ENCODE measurements at places on chromosomes 12 and 14.

DNA sequence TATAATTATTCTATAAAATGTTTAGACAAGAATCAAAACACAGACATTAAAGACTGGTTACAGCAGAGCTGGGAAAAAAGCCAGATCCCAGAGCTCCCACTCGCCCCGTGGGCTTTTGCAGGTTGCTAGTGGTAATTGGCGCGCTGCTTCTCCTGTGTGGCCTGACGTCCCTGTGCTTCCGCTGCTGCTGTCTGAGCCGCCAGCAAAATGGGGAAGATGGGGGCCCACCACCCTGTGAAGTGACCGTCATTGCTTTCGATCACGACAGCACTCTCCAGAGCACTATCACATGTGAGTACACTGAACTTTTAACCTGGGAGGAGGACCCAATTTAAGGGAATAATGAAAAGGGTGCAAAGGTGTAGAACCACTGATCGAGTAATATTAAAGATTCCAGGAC, 7.5 kb downstream of the TMEM52B start:
- DNase-seq = peak; percentile 54

DNA sequence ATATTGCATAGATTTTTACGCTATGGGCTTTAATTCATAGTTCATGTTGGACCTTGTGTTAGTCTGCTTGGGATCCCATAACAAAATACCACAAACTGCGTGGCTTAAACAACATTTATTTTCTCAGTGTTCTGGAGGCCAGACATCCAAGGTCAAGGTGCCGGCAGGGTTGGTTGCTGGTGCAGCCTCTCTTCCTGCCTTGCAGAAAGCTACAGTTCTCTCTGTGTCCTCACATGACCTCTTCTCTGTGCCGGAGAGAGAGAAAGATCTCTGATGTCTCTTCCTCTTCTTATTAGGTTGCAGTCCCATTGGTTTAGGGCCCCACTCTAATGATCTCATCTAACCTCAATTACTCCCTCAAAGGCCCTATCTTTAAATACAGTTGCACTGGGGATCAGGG, 170.5 kb downstream of the IPO8 start:
- no peak for DNase-seq

DNA sequence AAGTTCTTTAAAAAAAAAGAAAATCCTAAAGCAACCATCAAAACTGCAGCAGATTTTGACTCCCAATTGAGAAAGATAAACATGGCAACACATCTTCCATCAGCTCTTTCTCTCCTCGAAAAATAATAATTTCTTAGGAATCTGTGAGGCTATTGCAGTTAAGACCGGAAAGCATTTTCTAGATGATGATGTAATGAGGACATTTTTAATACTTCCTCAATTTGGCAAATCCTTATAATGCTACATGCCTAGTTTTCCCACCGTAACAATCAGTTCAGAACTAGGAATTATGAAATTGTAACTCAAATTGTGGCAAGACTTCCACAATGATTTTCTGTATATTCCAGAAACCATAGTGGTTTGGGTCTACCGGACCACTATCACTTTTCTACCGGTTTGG, 180.9 kb upstream of the PDE3A start:
- DNase-seq = no peak

GRCh38 chr12:110004598-110004997, 5.4 kb downstream of the ANKRD13A start:
- DNase-seq = no peak

DNA sequence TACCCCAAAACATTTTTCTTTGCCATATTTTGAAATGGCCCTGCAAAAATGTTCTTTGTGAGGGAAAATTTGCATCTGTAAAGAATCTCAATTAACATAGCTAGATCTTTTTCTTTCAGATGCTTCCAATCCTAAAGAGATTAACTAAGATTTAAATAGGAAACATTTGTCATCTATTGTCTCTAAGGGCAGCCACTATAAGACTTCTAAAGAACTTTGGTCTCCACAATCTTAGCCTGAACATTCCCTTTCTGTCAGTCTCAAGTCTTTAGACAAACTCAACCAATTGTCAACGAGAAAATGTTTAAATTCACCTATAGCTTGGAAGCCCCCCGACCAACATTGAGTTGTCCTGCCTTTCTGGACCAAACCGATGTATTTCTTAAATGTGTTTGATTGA, 71.1 kb upstream of the RASSF8 start:
- no peak for DNase-seq

DNA sequence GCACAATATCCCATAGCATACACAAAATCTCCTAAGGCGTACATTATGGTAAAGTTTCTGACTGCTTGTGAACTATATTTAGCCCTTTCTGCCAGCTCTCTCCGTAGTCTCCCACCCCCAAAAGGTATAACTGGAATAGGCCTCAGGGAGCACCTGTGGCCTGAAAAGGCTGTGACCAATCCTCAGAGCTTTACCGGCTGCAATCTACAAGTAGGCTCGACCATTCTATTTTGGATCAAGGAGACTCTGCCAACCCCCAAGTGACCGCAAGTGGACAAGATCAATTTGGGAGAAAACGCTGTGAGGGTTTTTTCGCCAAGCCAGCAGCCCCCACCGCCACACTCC, 1.2 kb downstream of the PPTC7 start:
- no peak for DNase-seq
